ENCODE measurements at places on chromosomes 2 and 18.

DNA sequence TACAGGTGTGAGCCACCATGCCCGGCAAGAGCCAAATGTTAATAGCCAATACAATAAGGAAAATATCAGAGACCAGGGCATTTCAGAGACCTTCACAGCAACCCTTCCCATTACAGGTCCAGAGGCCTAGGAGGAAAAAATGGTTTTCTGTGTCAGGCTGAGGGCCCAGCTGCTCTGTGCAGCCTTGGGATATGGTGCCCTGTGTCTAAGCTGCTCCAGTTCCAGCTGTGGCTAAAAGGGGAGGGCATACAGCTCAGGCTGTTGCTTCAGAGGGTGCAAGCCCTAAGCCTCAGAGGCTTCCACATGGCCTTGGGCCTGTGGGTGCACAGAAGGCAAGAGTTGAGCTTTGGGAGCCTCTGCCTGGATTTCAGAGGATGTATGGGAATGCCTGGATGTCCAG, 20.1 kb upstream of the CCDC195 start:
- no peak for DNase-seq

DNA sequence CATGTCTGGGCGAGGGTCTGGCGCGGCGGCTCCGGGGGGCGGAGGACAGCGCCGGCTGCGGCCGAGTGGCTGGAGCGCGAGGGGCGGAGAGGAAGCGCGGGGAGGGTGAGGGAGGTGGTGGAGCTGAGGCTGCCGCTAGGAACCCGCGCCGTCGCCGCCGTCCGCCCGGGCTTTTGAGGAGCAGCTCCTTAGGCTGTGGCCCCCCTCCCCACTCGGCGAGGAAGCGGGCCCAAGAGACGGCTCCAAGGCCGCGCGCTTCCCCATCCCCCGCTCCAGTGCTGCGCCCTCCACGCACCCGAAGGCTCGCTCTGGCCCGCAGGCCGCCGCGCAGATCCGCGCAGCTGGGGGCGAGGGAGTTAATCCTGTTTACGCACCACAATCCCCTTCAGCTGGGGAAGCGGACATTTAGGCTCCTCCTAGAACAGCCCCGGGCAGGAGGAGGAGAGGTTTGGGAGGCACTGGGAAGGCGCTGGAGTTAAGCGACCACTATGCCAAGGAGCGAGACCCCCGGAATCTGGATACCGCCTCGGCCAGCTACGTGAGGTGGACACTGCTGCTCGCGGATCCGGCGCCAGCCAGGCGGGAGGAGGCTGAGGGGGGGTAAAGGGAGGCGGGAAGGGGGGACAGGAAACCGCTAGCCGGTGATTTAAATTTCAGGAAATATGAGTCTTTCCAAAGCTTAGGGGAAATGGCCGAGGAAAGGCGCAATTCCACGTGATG, at the start of gene CNRIP1:
TSS of gene CNRIP1 (minus strand) at position 552 of the 720 bp plus-strand sequence. CDS start at position 3, 549 bp downstream.
- DNase-seq = no peak

DNA sequence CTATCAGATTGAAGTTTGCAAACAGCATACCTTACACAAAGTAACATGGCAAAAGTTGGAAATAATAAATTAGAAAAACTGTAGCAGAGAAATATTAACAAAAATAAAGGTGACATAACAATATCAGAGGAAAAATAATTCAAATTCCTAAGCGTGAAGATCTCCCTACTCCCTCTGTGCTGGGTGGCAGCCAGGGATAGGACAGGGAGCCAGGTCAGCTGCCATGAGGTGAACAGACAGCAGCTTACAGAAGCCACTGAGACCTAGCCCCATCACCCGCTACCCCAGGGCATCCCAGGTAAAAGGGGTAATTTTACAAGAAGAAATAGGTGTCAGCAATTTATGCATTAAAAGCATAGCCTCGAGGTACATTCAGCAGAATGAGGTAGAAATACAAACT, 423.8 kb upstream of the HS6ST1 start:
- no peak for DNase-seq

- DNase-seq = no peak
These were observed 26.1 kb downstream of the PID1 start for GRCh38 chr2:229244975-229245374.

GRCh38 chr2:57190007-57190406, 856.6 kb upstream of the VRK2 start:
- DNase-seq = no peak

DNA sequence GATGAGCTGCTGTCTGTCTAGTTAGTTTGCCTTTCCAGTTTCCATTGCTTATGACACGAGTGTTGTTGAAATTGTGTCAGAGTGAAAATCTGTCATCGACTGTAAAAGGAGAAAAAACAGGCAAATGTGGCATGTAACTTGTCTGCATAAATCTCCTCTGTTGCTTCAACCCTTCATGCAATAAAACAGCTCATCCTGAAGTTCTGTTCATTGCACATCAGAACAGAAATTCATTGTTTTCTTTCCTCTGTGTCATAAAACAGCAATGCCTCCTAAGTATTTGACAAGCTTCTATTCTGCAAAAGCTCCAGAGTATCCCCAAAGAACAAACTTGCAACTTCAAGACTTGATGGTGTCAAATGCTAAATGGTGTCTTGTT, 432.1 kb downstream of the MEIS1 start:
- no peak for DNase-seq

GRCh38 chr2:75616933-75617332, 29.6 kb upstream of the MRPL19 start:
- DNase-seq = no peak

DNA sequence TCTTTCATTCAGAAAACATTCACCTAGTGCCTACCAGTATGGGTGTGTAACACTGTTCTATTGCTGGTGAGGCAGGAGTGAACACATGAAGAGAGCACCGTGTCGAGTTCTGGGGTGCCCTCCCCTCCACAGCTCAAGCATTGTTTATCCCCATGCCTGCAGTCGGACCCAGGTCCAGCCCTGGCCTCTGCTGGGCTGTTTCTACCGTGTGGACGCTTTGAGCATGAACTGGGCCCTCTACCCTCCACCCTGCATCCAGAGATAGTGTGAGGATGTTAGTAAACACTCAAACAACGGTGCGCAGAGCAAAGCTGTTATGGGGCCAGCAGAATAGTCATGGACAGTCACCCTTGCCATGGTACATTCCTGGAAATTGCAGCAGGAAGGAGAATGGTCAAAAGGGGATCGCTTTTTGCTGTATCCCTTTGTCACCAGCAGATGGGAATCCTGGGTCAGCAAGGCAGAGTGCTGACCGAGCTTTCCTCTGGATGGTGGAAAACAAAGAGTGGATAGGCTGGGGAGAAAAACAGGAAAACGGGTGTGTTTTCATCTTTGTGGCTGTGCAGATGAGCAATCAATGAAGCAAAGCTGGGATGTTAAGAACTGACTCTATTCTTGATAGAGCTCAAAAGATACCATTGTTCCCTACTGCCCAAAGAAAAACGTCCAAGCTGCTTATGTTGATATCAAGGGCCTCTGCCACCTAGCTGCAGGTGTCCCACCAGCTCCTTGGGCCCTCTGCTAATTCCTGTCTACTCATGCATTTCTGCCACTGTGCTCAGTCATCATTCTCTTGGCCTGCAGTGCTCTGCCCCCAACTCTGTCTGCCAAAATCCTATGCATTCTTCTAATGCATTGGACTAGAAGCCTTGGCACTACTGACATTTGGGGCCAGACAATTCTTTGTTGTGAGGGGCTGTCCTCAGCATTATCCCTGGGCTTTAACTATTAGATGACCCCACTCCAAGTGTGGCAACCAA, 38.7 kb downstream of the REEP1 start:
- no peak for DNase-seq

DNA sequence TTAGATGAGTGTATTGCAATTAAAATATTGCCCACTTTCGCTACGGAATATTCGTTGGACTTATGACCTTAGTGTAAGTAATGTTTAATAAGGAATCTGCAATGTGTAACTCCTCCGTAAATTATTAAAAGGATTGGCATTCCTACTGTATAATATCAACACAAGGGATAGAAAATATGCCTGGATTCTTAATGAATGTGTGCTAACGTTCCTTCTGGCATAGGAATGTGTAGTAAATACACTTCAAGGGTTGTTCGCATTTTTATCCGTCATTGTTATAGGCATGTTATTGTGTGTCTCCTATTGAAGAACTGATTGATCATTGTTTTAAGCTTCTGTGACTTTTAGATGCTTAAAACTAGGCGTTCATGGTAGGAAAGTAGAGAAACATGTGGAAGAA, 134.5 kb downstream of the NEDD4L start:
- no peak for DNase-seq

DNA sequence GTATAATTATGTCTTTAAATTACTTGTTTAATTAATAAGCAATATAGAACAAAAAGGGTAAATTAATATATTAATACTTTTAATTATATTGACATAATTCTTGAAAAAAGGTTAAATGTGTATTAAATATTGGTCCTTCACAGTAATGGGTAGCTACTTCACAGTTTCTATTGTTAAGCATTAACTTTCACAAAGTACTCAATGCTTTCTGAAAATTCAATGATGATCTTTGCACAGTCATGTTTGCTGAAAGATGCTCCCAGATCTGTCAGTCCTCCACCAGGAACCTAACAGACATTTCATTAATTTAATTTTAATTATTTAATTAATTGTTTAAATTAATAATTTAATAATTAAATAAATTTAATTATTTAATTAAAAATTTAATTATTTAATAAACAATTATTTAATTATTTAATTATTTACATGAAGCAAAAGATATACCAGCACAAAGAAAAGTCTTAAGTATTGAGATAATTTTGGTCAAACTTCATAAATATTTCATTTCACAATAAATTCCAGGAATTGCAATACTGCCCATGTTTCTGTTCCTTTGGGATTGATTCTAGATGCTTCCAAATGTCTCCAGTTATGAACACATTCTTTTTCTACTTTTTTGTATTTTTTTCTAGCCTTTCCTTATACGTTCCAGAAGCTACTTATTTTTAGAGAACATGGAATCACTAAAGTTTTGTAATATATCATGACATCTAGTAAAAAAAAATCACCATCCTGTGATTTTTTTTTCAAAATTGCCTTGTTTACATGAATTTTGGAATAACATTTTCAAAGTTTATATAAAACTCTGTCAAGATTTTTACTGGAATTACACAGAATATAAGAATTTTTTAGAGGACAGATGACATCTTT, 46.5 kb downstream of the TMEM18 start:
- DNase-seq = no peak

- no peak for DNase-seq
These were observed 61.1 kb upstream of the NFATC1 start for GRCh38 chr18:79334496-79335233.

DNA sequence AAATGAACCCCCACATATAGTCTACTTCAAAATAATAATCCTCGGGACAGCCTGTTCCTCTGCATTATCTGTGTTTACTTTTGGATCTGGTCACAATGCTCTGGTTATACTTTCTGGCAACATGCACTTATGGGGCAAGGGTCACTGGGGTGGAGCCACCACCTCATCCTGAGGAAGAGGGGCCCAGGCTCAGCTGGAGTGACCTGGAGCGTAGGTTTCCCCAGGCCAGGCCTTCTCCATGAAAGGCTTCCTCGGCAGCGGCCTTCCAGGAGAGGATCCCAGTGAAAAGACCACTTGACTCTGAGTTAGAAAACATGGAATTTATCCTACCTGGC, 237.4 kb downstream of the SETBP1 start:
- no peak for DNase-seq

GRCh38 chr2:237901932-237902850, 42.8 kb downstream of the RAMP1 start:
- DNase-seq = no peak

DNA sequence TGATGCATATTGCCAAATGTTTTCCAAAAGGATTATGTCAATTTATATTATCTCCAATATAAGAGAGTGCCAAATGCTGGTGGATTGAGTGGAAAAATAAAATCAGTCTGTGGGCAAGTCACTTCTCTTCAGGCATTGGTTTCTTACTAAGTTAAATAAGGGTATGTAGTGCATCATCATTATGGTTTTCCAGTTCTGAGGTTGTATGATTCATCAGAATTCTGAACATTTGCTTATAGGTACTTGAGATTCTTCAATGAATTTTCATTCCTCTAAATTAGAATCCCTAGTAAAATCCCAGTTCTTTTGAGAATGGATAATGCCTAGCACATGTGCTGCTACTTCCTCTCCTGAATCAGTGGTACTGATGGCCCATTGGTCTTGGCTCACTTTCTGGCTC, 188.9 kb upstream of the OSR1 start:
- no peak for DNase-seq

GRCh38 chr2:232325324-232326273, 53.0 kb upstream of the ALPP start:
- no peak for DNase-seq

GRCh38 chr2:178512484-178512883, 32.2 kb downstream of the PLEKHA3 start:
- no peak for DNase-seq

- no peak for DNase-seq
These were observed 78.4 kb downstream of the BMPR2 start for GRCh38 chr2:202454536-202454935.

GRCh38 chr18:80196528-80197320, 50.6 kb downstream of the PARD6G start:
- DNase-seq = no peak

GRCh38 chr2:38386377-38386776, 9.3 kb upstream of the ATL2 start:
- no peak for DNase-seq

GRCh38 chr2:200345975-200346374, 39.5 kb downstream of the SPATS2L start:
- DNase-seq = no peak

DNA sequence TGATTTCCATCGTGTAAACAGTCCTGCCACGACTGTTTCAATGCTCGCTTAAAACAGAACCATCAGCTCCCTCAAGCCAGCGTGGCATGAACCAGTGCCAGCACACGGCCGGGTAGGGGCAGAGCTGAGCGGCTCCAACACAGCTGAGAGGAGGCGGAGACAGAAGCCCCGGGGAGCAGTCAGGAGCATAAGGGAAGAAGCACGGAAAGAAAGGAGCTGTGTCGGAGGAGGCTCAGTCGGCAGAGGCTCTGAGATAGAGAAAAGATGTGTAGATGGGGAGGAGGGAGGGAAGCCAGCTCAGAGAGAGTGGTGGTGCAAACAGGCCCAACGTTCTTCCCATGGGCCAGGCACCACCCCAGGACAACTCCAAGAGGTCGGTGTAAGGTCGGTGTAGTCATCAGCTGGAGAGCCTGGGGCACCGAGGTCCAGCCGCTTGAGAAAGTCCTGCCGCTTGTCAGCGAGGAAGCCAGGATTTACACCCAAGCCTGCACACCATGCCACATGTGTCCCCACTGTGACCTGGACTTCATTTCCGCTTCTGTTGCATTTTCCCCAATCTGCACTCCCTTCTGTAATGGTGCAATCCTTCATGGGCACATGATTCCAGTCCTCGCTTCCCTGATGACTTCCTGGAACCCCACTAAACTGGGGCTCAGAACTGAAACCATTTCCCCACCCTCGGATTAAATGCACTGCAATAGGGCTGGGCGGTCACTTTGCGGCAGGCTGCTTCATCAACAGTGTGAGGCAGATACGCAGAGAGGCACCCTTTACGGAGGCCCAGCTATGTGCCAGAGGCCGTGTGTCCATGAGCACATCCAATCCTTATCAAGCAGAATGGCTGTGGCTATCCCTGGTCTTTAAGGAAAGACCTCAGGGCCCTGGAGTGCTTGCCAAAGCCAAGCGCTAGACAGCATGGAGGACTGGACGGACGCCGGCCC, 43.5 kb downstream of the CYP27C1 start:
- no peak for DNase-seq

All from cortex of kidney (tissue), 1 donor.